ENCODE measurements at places on chromosomes 7 and 10. TPM values are rescaled to one million over a fixed set of nuclear protein-coding genes. Genes with fewer than 3 reads are reported as not detected.

DNA sequence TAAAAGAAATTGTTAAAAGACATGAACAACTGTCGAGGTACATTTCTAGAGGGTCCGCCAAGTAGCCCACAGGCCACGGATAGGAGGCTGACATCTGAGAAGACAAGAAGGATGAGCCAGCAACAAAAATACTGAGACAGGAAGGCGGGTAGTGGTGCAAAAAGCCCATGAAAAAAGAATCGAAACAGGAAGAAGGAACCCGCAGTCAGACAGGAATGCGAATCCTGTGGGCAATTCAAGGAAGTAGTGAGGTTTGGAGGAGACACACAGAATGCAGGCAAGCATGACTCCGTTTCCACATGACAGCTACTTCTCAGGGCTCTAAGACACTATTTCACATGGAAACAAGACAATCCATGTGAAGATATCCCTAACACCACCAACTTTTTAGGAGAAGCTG lies 125.2 kb downstream of the DOCK4 start:
- no peak overlapping the region for H3K4me3 ChIP-seq
- H3K4me1 ChIP-seq = peaks cover 9% of the 10 kb centered on the region
- no peak for DNase-seq

GRCh38 chr10:8416192-8416701 lies 361.8 kb downstream of the GATA3 start:
- H3K27ac ChIP-seq = no peak overlapping the region
- H3K27me3 ChIP-seq = no peaks in the 10 kb centered on the region
- no peaks in the 10 kb centered on the region for H3K4me1 ChIP-seq
- no peak overlapping the region for H3K4me3 ChIP-seq

GRCh38 chr7:38757931-38758330 lies 126.8 kb upstream of the AMPH start:
- H3K4me1 ChIP-seq = peaks cover 11% of the 10 kb centered on the region
- DNase-seq = no peak
- H3K27me3 ChIP-seq = no peaks in the 10 kb centered on the region
- H3K4me3 ChIP-seq = no peak overlapping the region
- peaks cover 23% of the 10 kb centered on the region for H3K36me3 ChIP-seq

DNA sequence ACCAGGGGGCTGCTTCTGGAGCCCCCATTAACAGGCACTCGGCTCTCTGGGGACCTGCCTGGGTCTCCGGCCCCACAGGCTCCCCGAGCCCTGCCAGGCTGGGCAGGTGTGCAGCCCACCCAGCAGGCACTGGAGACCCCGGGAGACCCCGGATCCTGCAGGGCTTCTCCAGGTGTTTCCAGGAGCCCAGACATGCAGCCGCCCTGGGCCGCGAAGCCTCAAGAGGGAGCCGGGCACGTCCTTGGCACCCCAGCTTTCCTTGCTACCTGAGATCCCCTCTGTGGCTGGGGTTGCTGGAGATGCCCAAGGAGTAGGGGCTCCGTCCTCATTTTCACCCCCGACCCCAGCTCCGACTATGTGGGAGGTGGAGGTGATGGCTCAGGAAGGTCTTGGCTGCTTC lies 7.7 kb upstream of the AMZ1 start:
- H3K27me3 ChIP-seq = no peaks in the 10 kb centered on the region
- H3K27ac ChIP-seq = no peak overlapping the region
- H3K4me1 ChIP-seq = no peaks in the 10 kb centered on the region
- no peak for DNase-seq
- H3K36me3 ChIP-seq = no peaks in the 10 kb centered on the region
- no peak overlapping the region for H3K4me3 ChIP-seq

DNA sequence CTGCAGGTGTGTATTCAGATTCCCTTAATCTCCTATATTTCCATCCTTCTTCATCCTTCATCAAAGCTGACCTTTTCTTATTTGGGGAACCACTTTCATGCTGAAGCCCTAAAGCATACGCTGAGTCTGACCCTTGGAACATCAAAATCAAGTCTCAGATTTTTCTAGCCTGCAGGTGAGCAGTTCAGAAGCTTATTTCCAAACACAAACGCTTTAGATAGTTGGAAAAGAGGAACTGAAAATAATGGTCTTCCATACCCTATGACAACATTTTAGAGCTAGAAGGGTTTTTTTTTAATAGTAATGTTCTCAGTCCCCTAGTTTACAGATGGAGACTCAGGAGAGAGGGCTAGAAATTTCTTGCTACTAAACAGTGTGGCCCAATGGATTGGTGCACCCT lies 1.6 kb upstream of the AGK start:
- no peak overlapping the region for H3K27ac ChIP-seq
- peaks cover 3% of the 10 kb centered on the region for H3K4me1 ChIP-seq
- no peak overlapping the region for H3K4me3 ChIP-seq
- no peak for DNase-seq

DNA sequence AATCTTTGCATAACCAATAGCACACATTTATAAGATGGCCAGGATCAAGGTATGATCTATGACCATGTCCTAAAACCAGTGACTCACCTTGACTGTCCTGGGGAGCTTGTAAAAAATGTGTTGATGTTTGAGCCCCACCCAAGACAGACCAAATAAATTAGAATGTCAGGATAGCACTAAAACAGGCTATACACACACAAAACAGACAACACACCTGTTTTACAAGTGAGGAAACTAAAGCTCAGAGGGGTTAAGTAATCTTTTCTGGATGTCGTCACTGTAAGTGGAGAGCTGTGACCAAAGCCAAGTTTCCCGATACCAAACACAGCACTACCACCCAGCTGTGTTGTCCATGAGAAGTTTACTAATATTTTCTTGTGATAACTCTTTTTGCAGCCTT lies 84.5 kb downstream of the AVL9 start:
- H3K36me3 ChIP-seq = peaks cover 32% of the 10 kb centered on the region
- no peaks in the 10 kb centered on the region for H3K27me3 ChIP-seq
- no peaks in the 10 kb centered on the region for H3K4me1 ChIP-seq
- H3K4me3 ChIP-seq = no peak overlapping the region
- H3K27ac ChIP-seq = no peak overlapping the region

GRCh38 chr10:71757399-71757922 lies 15.9 kb downstream of the VSIR start:
- no peaks in the 10 kb centered on the region for H3K27me3 ChIP-seq
- H3K4me3 ChIP-seq = no peak overlapping the region
- H3K4me1 ChIP-seq = no peaks in the 10 kb centered on the region
- no peaks in the 10 kb centered on the region for H3K36me3 ChIP-seq
- DNase-seq = peak; percentile 43
- H3K27ac ChIP-seq = no peak overlapping the region

DNA sequence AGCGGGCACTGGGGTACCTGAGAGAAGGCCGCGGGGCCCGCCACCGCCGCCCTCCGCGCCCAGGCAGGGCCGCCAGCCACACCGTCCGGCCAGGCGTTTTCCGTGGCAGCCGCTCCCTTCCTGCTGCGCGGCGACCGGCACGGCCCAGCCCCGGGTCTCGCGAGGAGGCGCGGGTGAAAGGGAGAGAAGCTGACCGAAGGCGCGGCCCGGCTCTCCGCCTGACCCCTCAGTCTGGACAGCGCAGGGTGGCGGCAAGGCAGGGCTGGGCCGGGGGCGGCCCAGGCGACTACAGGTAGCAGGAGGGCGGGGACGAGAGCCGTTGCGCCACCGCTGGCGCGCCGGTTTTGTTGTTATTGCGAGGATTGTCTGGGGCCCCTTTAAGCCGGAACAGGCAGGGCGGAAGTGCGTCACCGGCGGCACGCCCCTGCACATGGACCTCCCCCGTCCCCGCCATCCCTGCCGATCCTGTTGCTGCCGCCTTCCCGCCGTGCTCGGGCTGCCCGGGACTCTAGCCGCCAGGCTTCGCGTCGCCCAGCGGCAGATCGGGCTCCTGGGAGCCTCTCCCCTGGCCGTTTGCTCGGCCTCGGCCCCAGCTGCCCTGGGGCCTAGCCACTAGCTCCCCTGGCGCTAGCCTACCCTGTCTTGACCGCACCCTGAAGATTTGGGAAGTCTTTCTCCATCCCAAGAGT lies at the start of gene HERPUD2:
TSS of gene HERPUD2 (minus strand) at position 352 of the 689 bp plus-strand sequence. CDS start 805 bp downstream, outside the sequence.
- peaks cover 12% of the 10 kb centered on the region for H3K36me3 ChIP-seq
- peak within 1 kb of the TSS; percentile 91 for H3K4me3 ChIP-seq
- no peaks in the 10 kb centered on the region for H3K27me3 ChIP-seq
- H3K4me1 ChIP-seq = peaks cover 4% of the 10 kb centered on the region

DNA sequence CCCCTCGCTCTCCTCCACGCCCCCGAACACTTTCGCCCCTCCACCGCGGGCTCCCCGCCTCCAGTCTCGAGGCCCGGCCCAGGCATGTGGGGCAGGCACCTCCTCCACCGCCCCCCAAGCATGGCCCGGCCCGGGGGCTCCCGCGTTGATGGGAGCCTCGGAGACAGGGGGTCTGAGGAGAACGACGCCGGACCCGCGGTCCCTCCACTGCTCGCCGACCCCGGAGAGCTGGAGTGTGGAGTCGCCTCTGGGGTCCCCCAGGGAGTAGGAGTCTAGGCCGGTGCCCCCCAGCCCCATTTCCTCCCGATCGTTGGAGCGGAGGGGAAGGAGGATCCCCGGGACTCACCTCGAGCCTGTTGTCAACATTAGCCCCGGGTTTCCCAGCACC lies 206 bp downstream of the UPF2 start:
- no peaks in the 10 kb centered on the region for H3K27me3 ChIP-seq
- DNase-seq = no peak
- H3K4me3 ChIP-seq = peak overlapping the region; percentile 95
- no peaks in the 10 kb centered on the region for H3K4me1 ChIP-seq

DNA sequence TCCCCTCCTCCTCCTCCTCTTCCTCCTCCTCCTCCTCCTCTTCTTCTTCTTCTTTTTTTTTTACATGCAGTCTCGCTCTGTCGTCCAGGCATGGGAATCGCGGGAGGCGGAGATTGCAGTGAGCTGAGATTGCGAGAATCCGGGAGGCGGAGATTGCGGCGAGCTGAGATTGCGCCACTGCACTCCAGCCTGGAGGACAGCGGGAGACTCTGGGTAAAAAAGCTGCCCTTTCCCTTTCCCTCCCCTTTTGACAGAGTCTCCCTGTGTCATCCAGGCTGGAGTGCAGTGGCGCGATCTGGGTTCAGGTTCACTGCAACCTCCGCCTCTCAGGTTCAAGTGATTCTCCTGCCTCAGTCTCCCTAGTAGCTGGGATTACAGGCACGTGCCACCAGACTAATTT lies 168.1 kb upstream of the MALRD1 start:
- no peaks in the 10 kb centered on the region for H3K4me1 ChIP-seq
- peak; percentile 64 for DNase-seq
- H3K36me3 ChIP-seq = no peaks in the 10 kb centered on the region
- no peak overlapping the region for H3K27ac ChIP-seq
- H3K4me3 ChIP-seq = peak overlapping the region; percentile 70

- H3K27ac ChIP-seq = no peak overlapping the region
- peaks cover 2% of the 10 kb centered on the region for H3K4me1 ChIP-seq
- no peaks in the 10 kb centered on the region for H3K36me3 ChIP-seq
- DNase-seq = no peak
- no peaks in the 10 kb centered on the region for H3K27me3 ChIP-seq
These were observed 66.6 kb downstream of the ADARB2 start for GRCh38 chr10:1670541-1671365.

GRCh38 chr7:48028938-48029337 lies at the start of gene SUN3:
Gene SUN3, minus strand, starts transcription at chr7:48029107. Its CDS starts 169 bp downstream, at chr7:48028938.
- no peak within 1 kb of the TSS for H3K4me3 ChIP-seq
- no peak for DNase-seq
- no peaks in the 10 kb centered on the region for H3K27me3 ChIP-seq
- H3K27ac ChIP-seq = no peak within 1 kb of the TSS
- H3K4me1 ChIP-seq = no peaks in the 10 kb centered on the region

DNA sequence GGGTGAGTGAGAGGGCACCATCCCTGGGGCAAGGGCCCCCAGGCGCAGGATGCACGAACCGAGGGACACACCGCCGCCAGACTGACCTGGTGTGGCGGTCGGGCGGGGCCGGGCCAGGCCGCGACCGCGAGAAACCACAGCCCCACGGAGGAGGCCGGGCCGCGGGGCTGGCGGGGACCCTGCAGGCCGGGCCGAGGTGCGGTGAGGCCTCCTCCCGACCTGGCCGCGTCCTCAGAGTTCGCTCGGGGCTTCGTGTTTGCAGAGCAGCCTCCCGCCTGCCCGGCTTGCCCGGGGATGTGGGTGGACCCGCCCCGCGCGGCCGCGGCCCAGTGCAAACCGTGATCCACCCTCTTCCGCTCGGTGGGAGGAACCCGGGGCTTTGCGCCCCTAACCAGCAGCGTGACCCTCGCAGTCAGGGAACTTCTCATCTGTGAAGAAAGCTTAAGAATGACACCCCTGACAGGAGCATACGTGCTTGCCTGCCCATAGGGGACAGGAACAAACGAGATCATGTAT lies 20.6 kb upstream of the HOXA13 start:
- DNase-seq = no peak
- H3K4me3 ChIP-seq = no peak overlapping the region
- no peaks in the 10 kb centered on the region for H3K4me1 ChIP-seq
- peaks cover 2% of the 10 kb centered on the region for H3K36me3 ChIP-seq
- H3K27me3 ChIP-seq = peaks cover 73% of the 10 kb centered on the region

DNA sequence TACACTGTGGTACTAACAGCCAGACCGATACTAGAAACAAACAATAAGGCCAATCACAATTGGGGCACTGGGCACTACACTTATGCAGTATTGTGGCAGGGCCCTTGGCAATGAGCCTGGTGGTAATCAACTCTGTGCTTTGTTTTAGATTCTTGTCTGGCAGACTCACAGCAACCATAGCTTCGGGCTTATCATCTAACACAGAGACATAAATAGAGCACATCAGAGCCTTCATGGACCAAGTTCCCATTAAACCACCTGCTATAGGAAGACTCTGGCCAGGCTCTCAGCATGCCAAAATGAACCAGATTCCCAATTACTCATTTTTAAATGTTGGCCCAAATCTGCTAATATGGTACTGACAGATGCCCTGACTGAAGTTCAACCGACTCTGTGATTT lies 218.6 kb downstream of the DGKI start:
- H3K27ac ChIP-seq = no peak overlapping the region
- no peak overlapping the region for H3K4me3 ChIP-seq
- no peaks in the 10 kb centered on the region for H3K27me3 ChIP-seq
- H3K36me3 ChIP-seq = peaks cover 3% of the 10 kb centered on the region
- no peaks in the 10 kb centered on the region for H3K4me1 ChIP-seq

GRCh38 chr10:15169555-15170401 lies 1.3 kb upstream of the NMT2 start:
- peak overlapping the region; percentile 69 for H3K4me3 ChIP-seq
- H3K4me1 ChIP-seq = no peaks in the 10 kb centered on the region
- no peak for DNase-seq
- no peaks in the 10 kb centered on the region for H3K36me3 ChIP-seq

- H3K4me1 ChIP-seq = no peaks in the 10 kb centered on the region
- H3K27me3 ChIP-seq = peaks cover 8% of the 10 kb centered on the region
- no peak for DNase-seq
- H3K36me3 ChIP-seq = peaks cover 7% of the 10 kb centered on the region
- no peak overlapping the region for H3K27ac ChIP-seq
These were observed 23.3 kb downstream of the WDR86 start for GRCh38 chr7:151386301-151387160.

The CCDC172 gene
- total RNA-seq = 1.8 TPM

The ZNF746 gene
- total RNA-seq = 26.7 TPM

The POLR2J2 gene
- 2.6 TPM for total RNA-seq

The COL28A1 gene
- 0.92 TPM for total RNA-seq

The CACNB2 gene
- total RNA-seq = 2.6 TPM

The PKD2L1 gene
- total RNA-seq = 0.20 TPM

The XRCC2 gene
- total RNA-seq = 22.8 TPM

The ABCB1 gene
- total RNA-seq = 0.15 TPM

The HOXA11 gene
- not detected for total RNA-seq

The DDC gene
- not detected for total RNA-seq

The TWIST1 gene
- total RNA-seq = not detected

The MMP21 gene
- not detected for total RNA-seq

Measured in H9 (cell line).